NCI-H446 treated with DMSO at 0.1 percent for 48 hours (cell line): ENCODE measurements at places on chromosomes 5 and 9.

DNA sequence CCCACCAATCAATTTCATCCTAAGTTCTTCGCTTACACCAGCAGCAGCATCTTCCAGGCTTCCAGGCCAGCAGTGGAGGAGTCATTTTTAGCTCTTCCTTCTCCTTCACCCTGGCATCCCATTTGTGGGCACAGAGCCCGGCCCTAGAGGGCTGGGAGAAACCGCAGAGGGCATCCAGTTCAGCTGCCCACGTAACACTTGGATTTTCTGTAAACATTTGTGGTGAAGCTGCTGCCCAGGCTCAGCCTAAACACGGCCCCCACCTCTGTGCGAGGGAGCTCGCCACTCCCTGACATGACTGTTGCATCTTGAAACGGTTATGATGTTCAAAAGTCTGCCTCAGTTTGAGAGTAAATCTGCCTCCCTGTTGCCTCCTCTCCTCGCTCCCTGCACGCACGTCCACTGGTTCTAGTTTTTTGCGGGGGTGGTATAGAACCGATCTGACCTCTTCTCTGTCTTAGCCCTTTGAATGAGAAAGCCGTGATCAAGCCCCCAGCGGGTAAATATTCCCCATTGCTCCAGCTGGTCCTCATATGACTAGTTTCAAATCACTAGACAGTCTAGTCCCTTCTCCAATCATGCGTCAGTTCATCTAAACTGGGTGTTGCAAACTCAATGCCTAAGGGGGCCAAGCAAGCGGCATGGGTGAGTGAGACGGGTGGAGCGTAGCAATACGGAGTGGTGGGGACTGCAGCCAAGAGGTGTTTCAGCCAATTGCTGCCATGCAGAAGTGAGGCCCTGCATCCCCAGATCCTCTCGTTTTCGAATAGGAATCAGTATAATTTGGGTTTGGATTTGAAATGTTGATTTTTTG is 34.9 kb upstream of the N4BP3 start:
- DNase-seq: no peak

- DNase-seq: no peak
Measured at GRCh38 chr9:37028420-37029031, 5.5 kb downstream of the PAX5 start.

DNA sequence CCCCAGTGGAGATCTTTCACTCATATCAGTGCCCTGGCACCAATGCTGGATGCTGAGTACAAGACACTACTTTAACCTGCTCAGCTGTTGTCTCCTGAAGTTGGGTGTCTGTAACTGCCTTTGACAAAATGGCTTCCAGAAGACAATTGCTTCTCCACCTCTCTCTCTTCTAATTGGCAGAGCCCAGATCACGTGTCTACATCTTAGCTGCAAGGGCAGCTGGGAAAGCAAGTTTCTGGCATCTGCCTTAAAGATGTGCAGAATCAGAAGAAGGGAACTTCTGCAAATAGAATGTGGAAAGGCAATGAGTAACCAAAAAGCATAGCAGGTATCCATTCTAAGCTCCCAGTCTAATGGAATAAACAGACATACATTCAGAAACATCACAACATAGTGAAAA is 81.1 kb downstream of the PDZD2 start:
- no peak for DNase-seq

DNA sequence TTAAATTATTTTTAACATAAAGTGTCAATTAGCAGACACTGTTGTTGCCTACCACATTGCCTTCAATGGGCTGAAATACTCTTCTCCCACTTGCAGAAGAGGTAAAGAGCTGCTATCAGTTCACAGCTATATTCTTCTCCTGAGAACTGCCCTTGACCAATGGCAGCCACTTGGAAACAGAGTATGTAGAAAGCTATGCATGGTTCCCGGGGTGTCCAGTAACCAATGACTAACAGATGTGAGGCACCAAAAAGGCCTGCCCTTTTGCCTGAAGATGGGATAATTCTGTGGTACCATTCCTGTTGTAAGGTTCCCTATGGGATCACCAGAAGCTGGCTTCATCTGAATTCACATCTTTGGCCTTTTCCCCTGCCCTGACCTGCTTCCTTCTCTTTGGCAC is 181.4 kb upstream of the MAP3K1 start:
- DNase-seq: no peak

DNA sequence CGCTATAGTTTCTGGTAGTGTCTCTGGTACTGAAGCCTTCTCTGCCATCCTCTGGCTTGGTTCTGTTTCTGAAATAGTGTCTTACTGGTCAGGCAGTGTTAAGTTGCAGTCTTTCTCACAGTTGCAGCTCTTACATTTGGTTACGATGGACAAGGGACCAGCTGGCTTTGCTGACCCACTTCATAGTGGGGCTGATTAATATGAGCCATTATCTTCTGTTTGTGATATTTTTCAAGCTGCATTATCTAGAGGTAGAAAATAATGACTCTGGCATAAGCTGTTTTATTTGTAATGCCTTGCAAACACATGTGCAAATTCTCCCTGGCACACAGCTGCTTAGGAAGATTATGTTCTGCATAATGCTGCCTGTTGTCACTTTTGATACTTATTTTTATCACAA is 199.1 kb downstream of the KDM4C start:
- no peak for DNase-seq

- DNase-seq: no peak
Measured at GRCh38 chr9:108060175-108060574, 570.6 kb upstream of the KLF4 start.

DNA sequence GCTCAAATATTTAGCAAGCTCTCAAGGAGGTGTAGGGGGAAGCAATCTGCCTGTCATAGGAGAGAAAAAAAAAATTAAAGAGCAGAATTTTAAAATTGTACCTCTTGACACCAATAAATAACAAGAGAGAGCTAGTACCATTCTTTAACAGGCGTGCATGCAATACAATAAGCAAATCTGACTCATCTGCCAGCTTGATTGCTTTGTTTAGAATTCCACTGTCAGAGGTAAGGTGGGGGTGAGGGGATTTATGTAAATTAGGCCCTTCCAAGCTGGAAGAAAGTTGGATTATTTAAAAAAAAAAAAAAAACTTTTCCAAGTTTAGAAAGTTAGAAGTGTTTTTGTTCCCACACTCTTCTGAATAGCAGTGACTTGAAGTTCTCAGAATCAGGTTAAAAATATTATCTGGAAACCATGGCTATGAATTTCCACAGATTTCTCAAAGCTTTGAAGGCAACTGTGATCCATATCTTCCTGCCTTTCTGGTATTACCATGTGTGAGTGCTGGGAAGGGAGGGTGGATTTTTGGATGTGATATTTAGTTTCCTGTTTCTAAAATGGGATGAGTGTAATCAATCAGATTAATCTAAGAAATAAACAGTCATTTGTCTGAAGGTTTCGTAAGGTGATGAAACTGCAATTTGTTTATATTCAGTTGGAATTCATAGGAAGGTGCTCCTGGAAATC is 477.5 kb downstream of the TLE4 start:
- no peak for DNase-seq

DNA sequence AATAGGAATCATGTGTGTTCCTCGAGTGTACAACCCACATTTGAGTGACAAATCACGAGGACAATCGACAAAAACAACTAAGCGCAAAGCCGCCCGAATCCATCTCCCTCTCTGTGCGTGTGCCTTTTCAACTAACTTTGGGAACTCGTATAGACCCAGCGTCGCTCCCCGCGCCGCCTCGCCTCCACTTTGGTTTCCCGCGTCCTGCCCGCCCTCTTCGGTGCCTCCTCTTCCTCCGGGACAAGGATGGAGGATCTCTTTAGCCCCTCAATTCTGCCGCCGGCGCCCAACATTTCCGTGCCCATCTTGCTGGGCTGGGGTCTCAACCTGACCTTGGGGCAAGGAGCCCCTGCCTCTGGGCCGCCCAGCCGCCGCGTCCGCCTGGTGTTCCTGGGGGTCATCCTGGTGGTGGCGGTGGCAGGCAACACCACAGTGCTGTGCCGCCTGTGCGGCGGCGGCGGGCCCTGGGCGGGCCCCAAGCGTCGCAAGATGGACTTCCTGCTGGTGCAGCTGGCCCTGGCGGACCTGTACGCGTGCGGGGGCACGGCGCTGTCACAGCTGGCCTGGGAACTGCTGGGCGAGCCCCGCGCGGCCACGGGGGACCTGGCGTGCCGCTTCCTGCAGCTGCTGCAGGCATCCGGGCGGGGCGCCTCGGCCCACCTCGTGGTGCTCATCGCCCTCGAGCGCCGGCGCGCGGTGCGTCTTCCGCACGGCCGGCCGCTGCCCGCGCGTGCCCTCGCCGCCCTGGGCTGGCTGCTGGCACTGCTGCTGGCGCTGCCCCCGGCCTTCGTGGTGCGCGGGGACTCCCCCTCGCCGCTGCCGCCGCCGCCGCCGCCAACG is at the start of gene GPR150:
TSS of gene GPR150 (plus strand) at position 58 of the 840 bp plus-strand sequence. CDS start at position 247, 189 bp downstream.
- no peak for DNase-seq

DNA sequence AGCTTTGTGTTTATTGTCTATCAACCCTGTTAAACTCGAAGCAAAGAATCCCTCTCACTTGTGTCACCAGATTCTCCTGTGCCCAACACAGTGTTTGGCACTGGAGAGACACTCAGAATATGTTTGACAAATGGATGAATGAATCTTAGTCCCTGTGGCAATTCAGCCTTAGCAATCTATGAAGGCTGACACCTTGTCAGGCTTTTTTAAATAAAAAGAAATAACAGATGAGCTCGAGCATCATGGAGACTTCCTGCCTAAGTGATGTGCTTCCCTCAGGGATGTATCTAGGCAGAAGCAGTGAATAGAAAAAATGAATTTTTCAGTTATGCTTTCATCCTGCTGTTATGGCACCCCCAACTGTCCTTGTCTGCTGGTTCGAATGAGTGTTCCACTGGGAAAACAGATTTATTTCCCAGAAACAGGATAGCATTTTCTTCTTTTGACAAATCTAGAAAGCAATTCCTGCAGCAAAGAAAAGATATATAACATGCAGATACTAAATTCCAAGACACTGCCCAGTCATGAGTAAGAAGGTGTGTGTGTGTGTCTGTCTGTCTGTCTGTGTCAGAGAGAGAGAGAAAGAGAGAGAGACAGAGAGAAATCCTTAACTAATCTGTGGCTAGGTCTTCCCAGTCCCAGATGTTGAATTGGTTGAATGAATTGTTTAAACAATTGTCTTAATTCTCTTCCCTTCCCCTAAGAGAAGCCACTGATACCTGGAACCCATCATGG is 16.7 kb downstream of the MAMDC2 start:
- no peak for DNase-seq

DNA sequence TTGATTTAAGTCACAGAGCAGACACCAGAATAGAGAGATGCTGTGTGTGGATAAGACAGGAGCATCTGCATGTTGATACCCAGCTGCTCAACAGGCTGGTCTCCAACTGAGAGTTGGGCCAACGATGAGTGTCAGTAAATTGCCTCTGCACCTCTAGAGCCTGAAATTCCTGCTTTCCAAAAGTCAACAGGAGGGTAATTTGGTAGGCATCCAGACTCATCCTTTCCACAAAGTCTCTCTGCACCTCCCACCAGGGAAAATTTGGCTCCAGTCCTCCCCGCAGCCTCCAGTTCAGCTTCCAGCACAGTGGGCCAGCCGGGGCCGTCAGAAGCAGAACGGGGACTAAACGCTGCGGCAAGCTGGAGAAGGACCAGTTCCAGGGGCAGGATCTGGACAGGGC is 136.9 kb downstream of the RFK start:
- DNase-seq: no peak

DNA sequence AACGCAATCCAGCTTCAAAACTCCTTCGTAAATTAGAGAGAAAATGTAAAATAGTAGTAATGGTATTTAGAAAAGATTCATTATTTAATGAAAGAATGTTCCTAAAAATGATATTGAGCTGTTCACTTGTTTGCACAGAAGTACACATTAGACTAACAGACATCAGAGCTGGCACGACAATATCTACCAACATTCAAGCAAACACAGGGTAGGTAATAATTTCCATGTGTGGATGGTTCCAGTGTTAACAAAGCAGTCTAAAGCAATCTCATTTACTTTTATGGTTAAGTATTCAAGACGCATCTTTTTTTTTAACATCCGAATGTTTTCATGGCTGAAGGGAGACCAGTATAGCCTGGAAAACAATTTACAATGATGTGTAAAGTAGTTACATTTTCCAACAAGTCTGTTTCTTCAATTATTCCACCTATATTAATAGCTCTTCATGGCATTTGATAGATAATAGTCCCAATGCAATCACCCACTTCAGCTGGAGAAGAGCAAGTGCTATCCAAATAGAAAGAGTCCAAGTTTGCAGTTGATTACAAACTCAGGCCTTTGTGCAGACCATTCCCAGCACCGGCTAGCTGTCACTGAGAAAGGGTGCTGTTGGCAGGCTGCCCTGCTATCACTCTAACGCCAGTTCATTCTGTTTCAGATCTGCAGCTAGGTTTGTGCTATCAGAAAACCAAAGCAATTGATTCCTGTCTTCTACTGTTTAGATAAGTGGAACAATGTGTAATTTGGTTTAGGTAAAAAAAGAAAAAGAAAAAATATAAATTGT is 458.8 kb downstream of the DTWD2 start:
- DNase-seq: no peak

- DNase-seq: no peak
Measured at GRCh38 chr5:181246276-181247049, 2.8 kb upstream of the RACK1 start.

GRCh38 chr5:109982966-109983534 is 293.3 kb downstream of the MAN2A1 start:
- DNase-seq: no peak

GRCh38 chr5:96338091-96338490 is 95.0 kb downstream of the PCSK1 start:
- no peak for DNase-seq

DNA sequence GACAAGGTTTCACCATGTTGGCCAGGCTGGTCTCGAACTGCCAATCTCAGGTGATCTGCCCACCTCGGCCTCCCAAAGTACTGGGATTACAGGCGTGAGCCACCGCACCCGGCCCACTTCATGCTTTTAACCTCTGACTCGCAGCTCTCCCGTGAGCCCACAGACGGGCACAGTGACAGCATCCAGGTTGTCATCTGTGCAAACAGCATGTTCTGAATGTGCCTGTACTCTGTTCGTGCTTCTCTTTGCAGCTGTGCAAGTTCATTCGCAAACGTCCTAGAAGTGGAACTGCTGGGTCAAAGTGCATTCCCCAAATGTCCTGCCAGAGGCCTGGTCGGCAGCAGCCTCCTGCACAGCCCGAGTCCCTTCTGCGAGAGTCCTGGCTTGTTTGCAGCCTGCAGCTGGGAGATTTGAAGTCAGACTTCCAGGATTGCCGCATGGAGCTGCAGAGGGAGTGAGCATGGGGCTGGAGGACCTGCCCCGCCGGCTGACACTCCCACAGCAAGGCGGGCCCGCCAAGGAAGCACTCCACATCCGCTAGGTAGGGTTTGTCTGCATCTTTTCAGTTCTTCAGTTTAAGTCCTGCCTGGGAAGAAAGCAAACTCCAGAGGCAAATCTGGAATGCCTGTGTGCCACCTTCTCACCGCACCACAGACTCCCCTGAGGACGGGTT is 3.4 kb downstream of the BRD3OS start:
- DNase-seq: no peak

- DNase-seq: no peak
Measured at GRCh38 chr5:37773809-37774208, 66.0 kb downstream of the GDNF start.
